ENCODE measurements at places on chromosomes 6 and 20. TPM values are rescaled to one million over a fixed set of nuclear protein-coding genes. Genes with fewer than 3 reads are reported as not detected.

Gene REM1
- total RNA-seq = not detected

Gene DOK5
- not detected for total RNA-seq

Gene MROH8
- total RNA-seq = 0.58 TPM

Gene LAMA4
- 9.4 TPM for total RNA-seq

Gene VIP
- total RNA-seq = not detected

Gene BPIFB4
- not detected for total RNA-seq

Gene SH3BGRL2
- 3.8 TPM for total RNA-seq

DNA sequence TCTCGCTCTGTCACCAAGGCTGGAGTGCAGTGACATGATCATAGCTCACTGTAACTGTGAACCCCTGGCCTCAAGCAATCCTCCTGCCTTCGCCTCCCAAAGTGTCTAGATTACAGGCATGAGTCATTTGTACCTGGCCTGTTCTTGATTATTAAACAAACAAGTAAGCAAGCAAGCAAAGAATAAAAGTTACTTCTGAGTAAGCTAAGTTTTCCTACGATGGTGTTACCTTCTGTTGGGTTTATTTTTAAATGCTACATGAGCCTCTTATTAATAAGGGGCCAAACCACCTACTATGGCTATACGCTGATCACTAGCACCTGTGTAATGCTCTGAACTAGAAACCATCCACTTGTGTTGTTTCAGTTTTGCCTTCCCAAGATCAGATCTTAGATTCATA, 50.8 kb downstream of the IL22RA2 start:
- peak; percentile 23 for DNase-seq

DNA sequence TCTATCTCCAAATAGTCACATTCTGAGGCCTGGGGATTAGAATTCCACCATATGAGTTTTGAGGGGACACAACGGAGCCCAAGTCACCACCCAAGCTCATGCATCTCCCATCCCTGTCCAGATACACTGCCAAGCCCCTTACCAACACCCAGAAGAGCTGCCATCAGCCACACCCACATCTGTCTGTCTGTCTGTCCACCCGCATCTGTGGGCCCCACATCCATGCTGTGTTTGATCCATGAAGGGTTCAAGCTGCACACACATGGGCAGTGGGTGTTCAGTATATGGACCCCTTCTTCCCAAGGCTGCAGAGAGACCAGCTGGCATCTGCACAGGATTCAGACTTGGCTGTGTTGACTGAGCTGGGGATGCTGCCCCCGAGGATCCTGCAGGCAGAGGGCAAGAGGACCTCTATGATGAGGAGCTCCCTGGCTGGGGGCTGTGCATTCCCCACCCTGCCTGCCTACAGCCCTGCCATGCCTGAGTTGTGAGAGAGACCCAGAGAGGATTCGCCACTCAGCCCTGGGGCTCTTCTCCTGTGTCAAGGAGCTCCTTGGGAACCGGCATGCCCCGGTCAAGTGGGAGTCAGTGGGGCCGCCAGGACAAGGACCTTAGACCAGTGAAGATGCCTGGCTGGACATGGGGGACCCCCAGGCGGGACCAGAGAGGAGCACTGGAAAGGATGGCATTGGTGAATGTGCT, 206.4 kb downstream of the SYNDIG1 start:
- no peak for DNase-seq

- peak; percentile 73 for DNase-seq
Measured at GRCh38 chr6:27078734-27079357, 168.7 kb upstream of the PRSS16 start.

DNA sequence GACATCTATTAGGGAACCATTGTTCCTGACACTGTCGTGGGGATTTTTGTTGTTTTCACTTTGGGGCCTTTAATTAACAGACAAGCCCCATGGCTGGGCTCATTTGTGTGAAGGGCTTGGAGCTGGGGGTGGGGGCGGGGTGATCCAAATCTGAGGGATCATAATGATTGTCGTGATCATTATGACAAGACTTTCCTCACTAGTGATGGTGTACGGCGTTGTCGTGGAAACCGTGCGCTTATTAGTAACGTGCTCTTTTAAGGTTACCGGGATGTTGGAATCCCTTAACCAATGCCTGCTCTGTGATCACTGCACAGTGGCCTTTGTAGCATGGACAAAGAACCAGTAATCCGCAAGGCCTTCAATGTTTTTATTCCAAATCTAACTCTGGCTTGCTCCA, 18.6 kb downstream of the PDYN start:
- DNase-seq = no peak

- no peak for DNase-seq
Measured at GRCh38 chr20:38249536-38250310, 10.8 kb downstream of the KIAA1755 start.

- peak; percentile 66 for DNase-seq
Measured at GRCh38 chr6:21596949-21597682, 3.6 kb downstream of the SOX4 start.

DNA sequence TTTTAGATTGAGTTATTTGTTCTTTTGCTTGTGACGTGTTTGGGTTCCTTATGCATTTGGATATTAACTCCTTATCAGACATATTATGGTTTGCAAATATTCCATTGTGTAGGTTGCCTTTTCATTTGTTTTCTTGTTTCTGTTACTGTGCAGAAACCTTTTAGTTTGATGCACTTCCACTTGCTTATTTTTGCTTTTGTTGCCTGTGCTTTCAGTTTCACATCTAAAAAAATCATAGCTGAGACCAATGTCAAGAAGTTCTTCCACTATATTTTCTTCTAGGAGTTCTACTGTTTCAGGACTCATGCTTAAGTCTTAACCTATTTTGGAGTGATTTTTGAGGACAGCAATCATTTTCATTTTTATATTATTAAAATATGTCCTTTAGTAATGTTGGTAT, 113.5 kb downstream of the EPM2A start:
- no peak for DNase-seq

- DNase-seq = no peak
Measured at GRCh38 chr6:161138543-161139303, 135.1 kb downstream of the AGPAT4 start.

DNA sequence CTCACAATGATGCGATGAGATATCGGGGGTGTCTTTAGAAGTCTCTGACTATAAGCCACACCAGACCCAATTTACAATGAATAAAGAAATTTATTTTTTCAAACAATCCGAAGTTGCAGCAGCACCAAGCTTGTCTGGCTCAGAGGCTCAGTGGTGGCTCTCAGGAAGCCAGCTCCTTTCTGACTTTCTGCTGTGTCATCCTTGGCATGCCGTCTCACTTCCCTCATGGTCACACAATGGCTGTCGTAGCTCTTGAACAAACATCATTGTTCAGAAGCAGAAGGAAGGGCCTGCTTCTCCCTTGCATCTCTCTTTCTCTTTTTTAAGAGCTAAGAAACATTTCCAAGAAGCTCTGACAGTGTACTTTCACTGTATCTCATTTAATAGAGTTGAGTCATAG, 299.0 kb downstream of the DOK5 start:
- no peak for DNase-seq

DNA sequence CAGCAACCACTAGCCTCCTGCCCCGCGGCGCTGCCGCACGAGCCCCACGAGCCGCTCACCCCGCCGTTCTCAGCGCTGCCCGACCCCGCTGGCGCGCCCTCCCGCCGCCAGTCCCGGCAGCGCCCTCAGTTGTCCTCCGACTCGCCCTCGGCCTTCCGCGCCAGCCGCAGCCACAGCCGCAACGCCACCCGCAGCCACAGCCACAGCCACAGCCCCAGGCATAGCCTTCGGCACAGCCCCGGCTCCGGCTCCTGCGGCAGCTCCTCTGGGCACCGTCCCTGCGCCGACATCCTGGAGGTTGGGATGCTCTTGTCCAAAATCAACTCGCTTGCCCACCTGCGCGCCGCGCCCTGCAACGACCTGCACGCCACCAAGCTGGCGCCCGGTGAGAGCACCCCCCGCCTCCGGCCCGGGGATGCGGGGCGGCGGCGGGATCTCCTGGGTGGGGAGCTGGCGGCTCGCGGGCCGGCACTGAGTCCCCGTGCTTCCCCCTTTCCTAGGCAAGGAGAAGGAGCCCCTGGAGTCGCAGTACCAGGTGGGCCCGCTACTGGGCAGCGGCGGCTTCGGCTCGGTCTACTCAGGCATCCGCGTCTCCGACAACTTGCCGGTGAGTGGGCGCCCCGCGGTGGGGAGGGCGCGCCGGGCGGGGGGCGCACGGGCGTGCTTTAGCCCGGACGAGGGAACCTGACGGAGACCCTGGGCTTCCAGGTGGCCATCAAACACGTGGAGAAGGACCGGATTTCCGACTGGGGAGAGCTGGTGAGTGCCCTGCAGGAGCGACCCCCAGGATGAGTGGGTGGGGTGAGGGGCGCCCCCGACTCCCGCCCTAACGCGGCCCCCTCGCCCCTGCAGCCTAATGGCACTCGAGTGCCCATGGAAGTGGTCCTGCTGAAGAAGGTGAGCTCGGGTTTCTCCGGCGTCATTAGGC, 585 bp downstream of the PIM1 start:
- peak; percentile 44 for DNase-seq

- DNase-seq = no peak
Measured at GRCh38 chr20:22688485-22688884, 104.1 kb upstream of the FOXA2 start.

DNA sequence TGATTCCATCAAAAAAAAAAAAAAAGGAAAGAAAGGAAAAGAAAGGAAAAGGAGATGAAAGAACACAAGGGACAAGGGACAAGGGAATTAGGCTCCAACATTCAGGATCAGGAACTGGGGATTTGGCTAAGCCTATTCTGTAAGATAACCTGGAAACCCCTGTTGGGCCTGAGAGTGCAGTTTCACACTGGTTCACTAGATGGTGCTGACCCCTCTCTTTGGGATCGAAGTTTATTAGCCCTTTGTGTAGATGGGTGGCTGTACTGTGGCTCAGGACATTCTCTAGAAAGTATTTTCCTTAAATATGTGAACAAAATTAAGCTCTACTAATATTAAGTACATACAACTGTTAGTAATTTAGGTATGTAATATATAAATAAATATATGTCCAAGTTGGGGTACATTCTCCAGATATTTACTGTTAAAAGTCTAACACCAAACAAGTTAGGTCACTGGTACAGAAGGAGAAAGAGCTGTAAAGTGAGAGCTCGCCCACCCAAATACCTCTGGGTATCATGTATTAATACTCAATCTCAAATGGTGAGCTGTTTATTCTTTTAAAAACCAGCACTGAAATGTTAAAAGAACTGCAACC, 6.3 kb downstream of the OR2A4 start:
- DNase-seq = peak; percentile 77

GRCh38 chr6:50410579-50410978, 302.7 kb upstream of the TFAP2D start:
- no peak for DNase-seq

DNA sequence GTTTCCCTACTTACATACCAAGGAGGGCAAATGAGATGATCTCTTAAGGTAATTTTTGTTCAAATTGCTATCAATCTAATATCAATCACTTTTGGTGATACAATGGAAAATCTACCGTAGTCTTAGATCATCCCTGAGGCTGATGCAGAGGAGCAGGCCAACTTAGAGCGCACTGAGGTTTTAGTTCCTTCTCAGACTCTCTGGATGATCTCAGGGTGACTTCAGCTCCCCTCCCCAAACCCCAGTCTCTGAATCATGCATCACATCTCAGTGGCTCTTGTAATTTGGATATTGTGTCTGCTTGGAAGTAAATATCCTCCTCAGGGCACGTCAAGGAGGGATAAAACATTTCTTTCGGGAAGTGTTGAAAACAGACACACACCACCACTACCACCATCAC, 5.9 kb downstream of the TUBB2B start:
- no peak for DNase-seq

DNA sequence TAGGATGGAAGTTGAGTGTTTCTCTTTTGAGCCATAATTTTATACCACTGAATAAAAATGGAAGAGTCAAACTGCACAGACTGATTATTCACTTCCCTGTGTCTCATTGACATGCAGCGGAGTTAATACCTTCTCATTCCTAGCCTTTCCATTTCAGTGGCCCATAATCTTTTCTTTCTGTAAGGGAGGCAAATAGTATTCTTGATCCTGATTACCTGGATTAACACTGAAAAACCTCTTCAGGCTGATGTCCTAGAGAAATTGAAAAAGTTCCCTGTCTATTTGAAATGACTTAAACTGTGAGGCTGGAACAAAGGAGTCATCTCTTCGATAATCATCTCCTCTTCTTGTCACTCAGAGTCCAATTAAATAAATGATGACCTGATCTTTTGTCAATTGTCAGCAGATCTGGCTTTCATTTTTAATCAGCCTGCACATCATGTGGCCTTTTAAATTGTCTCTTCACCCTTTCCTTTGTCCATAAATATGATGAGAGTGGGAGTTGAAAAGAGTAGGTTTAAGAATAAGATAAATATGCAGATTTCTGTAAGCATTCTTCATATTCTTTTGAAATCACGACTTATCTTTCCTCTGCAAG, 713.0 kb downstream of the EPM2A start:
- DNase-seq = no peak

GRCh38 chr6:124158024-124158423, 354.4 kb downstream of the NKAIN2 start:
- DNase-seq = no peak

GRCh38 chr6:93407186-93407585, 12.2 kb downstream of the EPHA7 start:
- DNase-seq = peak; percentile 18

- DNase-seq = peak; percentile 88
Measured at GRCh38 chr6:37381579-37381978, 27.8 kb downstream of the RNF8 start.

DNA sequence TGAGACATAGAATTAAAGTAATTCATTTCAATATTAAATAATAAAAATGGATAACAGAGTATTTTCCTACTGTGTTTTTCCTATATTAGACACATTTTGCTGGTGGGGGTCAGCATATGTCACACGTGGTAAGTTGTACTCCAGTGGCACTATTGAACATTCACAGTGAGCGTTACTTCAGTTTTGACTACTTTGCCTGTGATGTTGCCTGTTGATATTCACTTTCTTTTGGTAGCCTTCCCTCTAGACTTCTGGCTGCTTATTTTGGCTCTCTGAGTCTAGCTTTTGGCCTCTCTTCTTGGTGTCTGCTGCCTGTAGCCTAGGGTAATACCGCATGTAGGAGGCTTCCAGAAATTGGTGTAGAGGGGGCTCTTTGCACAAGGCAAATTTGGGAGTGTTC, 64.4 kb upstream of the TFB1M start:
- no peak for DNase-seq

DNA sequence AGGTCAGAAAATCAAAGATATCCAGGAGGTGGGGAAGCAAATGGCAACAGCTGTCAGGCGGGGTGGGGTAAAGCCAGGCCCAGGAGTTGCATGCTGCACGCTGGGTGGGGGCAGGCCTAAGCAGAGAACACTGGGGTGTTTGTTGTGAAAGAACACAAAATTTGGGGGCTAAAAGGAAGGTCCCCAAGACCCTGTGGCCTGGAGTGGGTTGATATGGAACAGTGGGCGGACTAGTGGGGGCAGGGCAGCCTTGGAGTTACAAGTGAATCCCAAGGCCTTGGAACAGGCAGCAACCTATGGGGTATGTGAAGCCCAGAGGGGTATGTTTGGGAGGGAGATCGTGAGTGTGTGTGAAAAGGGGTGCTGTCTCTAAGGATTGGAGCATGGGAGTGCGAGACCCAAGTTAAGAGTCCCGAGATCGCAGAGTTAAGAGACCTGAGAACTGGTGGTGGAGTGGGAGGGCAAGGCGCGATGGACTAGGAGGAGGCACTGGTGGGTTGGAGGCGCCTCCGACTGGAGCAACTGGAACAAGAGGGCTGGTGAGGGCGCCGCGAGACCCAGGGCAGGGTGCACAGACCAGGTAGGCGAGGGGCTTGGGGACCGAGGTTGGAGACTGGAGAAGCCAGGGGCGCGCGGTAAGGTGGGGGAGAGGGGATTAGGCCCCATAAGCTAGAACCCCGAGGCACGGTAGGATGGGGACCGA, 658 bp downstream of the CUL7 start:
- no peak for DNase-seq

Data from PC-3 (cell line).